ENCODE measurements at places on chromosomes 12 and 14.

GRCh38 chr12:43580601-43581000 lies 28.6 kb upstream of the ADAMTS20 start:
- DNase-seq, result no peak

DNA sequence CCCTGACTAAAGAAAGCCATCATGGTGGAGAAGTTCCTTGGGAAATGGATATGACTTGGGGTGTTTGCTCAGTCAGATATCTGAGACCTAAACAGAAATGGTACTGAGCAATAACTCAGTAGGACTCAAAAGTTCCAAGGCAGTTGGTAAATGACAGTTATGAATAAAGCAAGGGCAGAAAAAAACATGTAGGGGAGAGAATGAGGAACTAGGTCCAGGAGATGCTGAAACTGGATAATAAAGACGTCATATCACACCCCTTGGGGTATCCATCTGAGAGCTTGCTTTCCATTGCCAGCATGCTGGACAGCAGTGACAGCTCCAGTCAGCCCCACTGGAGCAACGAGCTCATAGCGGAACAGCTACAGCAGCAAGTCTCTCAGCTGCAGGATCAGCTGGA lies 37.5 kb downstream of the RPGRIP1 start:
- DNase-seq, result no peak

GRCh38 chr12:915090-915489 lies 34.4 kb downstream of the RAD52 start:
- DNase-seq, result no peak

- DNase-seq, result no peak
These were observed 90.8 kb downstream of the LIN7A start for GRCh38 chr12:80846952-80847351.

DNA sequence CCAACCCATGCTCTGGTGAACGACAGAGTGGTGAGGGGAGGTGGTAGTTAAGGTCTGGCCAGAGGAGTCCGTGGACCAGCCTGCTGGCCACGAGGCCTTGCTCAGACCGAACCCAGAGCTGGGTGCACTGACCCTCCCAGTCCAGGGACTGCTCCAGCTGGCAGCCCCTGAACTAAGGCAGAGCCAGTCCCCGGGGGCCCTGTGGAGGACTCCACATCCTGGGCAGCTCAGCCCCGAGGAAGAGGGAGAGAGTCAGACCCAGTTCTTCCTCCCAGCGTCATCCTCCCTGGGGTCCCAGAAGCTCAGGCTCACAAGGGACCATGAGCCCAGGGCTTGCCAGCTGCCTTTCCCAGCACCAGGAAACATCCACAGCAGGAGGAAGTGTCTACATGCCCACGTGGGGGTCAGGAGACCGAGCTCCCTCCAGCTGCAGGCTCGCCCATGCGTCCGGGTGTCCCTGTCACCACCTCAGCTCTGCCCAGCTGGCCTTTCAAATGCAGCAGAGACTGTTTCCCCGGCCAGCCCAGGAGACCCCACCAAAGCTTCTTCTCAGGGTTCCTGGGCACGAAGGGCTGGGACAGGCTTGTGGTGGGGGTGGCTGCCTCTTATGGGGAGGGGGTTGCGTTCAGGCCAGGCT lies 194.4 kb downstream of the KIF26A start:
- DNase-seq, result no peak

- DNase-seq, result no peak
These were observed 12.7 kb upstream of the SLC16A7 start for GRCh38 chr12:59583003-59583712.

DNA sequence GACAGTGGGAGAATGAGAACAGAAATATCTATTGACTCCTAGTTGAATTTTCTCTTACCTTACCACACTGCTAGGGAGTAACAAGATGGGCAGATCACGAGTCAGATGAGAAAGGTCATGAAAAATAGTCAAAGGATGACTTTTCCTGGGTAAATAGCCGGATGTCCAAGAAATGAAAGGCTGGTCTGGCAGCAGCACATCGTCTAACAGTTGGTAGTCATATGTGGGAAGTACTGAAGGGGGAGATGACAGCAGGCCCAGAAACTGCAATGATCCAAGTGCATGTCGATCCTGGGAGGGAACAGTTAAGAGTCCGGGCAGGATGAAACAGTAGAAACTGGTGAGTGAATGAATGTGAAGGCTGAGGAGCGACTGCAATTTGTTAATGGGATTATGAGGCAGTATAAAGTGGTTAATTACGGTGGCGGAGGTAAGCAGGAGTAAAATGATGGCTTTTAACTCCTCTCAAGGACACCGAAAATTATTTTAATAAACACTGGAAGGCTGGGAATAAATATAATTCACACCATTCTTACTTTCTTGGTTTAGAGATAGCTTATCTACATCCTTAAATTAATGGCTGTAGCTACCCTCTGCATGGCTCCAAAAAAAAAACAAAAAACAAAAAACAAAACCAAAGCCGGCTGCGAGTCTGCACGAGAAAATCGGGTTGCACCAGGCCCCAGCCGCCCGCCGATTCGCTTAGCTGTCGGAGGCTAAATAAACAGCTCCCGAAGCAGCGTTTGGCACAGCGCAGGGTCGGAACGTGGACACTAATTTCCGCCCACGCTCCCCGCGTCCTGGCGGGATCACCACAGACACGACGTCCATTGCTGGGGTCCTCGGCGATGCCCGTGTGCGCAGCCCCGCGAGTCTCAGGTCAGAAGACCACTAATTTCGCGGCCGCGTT lies 1.0 kb upstream of the ERC1 start:
- DNase-seq, result no peak

DNA sequence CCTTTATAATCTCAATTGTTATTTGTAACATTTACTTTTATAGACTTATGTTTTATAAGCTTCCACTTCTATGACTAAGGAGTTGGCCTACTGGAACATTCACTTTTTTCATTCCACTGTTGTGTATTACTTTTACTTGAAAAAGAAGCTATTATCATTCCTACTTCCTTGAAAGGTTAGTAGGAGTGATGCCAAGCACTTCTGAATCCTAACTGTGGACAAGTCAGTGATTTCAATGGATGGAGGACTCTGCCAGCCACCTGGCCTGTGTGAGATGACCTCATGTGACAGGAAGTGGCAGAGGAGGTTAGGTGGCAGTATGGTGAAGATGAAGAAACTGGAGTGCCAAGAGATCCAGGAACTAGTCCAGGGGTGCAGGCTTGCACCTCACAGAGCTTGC lies 46.0 kb downstream of the TECPR2 start:
- DNase-seq, result no peak

- no peak for DNase-seq
These were observed 82.2 kb upstream of the CPSF6 start for GRCh38 chr12:69157023-69157655.

DNA sequence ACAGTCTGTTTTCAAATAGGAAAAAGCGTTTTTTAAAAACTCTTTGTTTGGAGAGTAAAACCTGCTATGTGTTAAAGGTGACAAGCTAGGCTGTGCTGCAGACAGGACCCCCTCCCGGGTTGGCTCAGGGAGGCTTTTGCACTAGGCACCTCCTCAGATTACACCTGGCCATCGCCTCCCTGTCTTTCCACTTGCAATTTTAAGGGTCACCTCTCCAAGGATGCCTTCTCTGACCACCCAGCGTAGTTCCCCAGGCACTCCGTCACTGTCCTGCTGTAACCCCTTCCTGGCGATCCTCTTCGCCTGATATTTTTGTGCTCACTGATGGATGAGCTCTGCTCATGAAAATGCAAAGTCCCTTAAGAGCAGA lies 80.7 kb downstream of the NTF3 start:
- DNase-seq, result no peak

GRCh38 chr14:95477411-95478269 lies 38.8 kb downstream of the SYNE3 start:
- no peak for DNase-seq

Data from esophagus squamous epithelium (tissue), 5 donors.